ENCODE measurements at places on chromosomes 11 and 22.

DNA sequence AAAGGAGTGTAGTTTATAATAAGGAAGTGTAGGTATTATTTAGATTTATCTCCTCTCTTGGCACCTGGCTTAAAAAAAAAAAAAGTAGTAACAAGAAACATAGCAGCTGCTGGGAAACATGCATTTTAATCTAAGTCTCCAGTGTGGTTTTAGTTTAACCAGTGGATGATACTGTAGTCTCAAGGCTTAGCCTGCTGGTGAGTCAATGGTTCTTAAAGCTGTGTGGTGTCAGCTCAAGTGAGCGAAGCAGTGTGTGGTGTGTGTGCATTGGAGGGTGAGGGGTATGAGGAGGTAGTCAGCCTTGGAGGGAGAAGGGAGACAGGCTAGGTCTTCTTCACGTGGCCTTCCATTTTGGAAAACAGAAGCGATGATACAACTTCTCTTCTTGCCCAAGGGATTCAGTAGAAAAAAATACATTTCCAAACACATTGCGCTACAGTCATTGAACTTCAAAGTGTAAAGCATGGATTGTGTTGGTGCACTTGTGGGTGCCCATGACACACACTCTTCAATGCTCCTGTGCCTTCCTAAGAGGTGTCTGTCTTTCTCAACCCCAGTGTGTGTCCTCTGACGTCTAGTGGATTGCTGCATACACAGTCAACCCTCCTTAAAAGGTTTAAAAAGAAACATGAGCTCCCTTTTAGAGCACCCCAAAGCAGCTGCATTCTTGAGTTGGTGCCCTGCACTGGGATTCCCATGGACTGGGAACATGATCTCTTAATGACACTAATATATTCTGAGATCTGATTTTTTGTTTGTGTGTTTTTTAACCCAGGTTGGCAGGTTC, 40.1 kb downstream of the ZBTB16 start:
- no peak for DNase-seq

GRCh38 chr22:45631140-45631840, 40.3 kb upstream of the ATXN10 start:
- no peak for DNase-seq

GRCh38 chr11:130477586-130478203, 29.2 kb downstream of the ADAMTS15 start:
- DNase-seq: no peak

GRCh38 chr11:15291885-15292284, 177.2 kb downstream of the INSC start:
- DNase-seq: no peak
